ENCODE measurements at places on chromosomes 7 and 10. TPM values are rescaled to one million over a fixed set of nuclear protein-coding genes. Genes with fewer than 3 reads are reported as not detected.
A peak's percentile ranks its signal among the peaks of the same experiment; 100 is the strongest.

DNA sequence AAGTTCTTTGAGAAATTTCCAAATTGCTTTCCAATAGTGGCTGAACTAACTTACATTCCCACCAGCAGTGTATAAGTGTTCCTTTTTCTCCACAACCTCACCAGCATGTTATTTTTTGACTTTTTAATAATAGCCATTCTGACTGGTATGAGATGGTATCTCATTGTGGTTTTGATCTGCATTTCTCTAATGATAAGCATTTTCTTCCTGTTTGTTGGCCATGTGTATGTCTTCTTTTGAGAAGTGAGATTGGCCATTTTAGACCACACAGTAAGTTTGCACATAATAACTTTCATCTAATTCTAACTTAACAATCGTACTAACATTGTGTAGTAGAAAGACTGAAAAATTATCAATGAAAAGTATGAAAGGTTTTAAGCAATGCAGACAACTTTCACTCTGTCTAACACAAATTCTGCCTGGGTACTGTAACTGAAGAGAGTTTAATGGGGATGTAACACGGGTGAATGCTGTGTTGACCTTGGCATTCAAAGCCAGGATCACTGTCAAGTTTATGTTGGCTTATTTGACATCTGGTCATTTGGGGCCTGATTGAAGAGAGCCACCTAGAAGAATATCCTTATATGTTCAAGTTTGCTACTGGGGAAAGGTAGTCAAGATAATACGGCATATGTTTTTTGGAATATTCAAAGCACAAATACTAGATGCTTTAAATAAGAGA, 50.4 kb downstream of the FAM171A1 start:
- H3K27me3 ChIP-seq, result no peaks in the 10 kb centered on the region
- no peak overlapping the region for H3K27ac ChIP-seq
- H3K36me3 ChIP-seq, result no peaks in the 10 kb centered on the region
- H3K4me3 ChIP-seq, result no peak overlapping the region

DNA sequence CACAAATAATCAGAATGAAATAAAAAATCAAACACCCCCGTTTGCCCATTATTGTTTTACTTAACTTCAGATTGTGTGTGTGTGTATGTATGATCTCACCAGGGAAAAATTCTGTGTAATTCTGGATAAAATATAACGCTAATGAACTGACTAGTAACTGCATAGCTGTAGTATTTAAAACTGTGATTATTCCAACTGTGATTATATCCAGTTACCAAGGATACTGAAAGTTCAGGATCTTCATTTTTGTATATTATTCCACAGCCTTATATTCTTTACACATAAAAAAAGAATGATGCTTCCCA, 2.9 kb downstream of the TWIST1 start:
- no peaks in the 10 kb centered on the region for H3K4me1 ChIP-seq
- DNase-seq, result no peak
- peaks cover 8% of the 10 kb centered on the region for H3K27me3 ChIP-seq
- H3K4me3 ChIP-seq, result no peak overlapping the region
- no peaks in the 10 kb centered on the region for H3K36me3 ChIP-seq

- no peak overlapping the region for H3K4me3 ChIP-seq
- H3K27me3 ChIP-seq, result no peaks in the 10 kb centered on the region
- H3K27ac ChIP-seq, result no peak overlapping the region
- H3K36me3 ChIP-seq, result no peaks in the 10 kb centered on the region
These were observed 32.9 kb downstream of the PHTF2 start for GRCh38 chr7:77831481-77831880.

- no peaks in the 10 kb centered on the region for H3K36me3 ChIP-seq
- H3K4me1 ChIP-seq, result no peaks in the 10 kb centered on the region
- no peak overlapping the region for H3K4me3 ChIP-seq
- H3K27ac ChIP-seq, result no peak overlapping the region
These were observed 102.3 kb upstream of the BTBD16 start for GRCh38 chr10:122168598-122169394.

The CNNM1 gene
- 0.16 TPM for total RNA-seq

DNA sequence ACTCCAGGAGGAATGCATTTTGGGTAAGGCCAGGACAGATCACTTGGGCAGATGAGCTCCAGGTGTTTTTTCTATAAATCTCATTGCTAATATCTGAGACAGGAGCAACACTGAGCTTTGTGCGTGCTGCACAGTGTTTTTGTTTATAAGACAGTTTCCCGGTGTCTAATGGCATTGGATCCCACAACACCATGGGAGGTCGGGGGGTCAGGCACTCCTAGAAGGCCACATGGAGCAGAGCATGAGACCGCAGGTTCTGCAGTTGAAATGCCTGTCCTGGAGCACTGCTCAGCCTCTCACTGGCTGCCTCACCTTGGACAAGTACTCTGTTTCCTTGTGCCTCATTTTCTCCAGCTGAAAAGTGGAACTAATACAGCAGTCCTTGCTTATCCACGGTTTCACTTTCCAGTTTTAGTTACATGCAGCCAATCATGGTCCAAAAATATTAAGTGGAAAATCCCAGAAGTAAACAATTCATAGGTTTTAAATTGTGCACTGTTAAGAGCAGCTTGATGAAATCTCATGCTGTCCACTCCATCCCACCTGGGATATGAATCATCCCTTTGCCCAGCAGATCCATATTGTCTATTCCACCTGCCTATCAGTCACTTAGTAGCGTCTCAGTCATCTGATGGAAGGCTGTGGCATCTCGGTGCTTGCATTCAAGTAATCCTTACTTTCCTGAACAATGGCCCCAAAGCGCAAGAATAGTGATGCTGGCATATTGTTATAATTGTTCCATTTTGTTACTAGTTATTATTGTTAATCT, 35.2 kb downstream of the ATXN7L1 start:
- no peaks in the 10 kb centered on the region for H3K36me3 ChIP-seq
- H3K27ac ChIP-seq, result no peak overlapping the region
- H3K27me3 ChIP-seq, result no peaks in the 10 kb centered on the region

GRCh38 chr10:15457382-15457781, 86.3 kb upstream of the FAM171A1 start:
- no peaks in the 10 kb centered on the region for H3K36me3 ChIP-seq
- H3K4me1 ChIP-seq, result peaks cover 6% of the 10 kb centered on the region
- no peak overlapping the region for H3K27ac ChIP-seq
- no peaks in the 10 kb centered on the region for H3K27me3 ChIP-seq
- H3K4me3 ChIP-seq, result no peak overlapping the region
- no peak for DNase-seq

The CFAP70 gene
- 0.86 TPM for total RNA-seq

GRCh38 chr10:131102676-131103075, 208.8 kb downstream of the TCERG1L start:
- DNase-seq, result no peak
- no peak overlapping the region for H3K27ac ChIP-seq
- no peaks in the 10 kb centered on the region for H3K27me3 ChIP-seq
- no peaks in the 10 kb centered on the region for H3K4me1 ChIP-seq

The IFIT5 gene
- 6.2 TPM for total RNA-seq

- peak overlapping the region; percentile 30 for H3K4me3 ChIP-seq
- DNase-seq, result no peak
- H3K27me3 ChIP-seq, result no peaks in the 10 kb centered on the region
These were observed 1.0 kb downstream of the SEPHS1 start for GRCh38 chr10:13347043-13347499.

DNA sequence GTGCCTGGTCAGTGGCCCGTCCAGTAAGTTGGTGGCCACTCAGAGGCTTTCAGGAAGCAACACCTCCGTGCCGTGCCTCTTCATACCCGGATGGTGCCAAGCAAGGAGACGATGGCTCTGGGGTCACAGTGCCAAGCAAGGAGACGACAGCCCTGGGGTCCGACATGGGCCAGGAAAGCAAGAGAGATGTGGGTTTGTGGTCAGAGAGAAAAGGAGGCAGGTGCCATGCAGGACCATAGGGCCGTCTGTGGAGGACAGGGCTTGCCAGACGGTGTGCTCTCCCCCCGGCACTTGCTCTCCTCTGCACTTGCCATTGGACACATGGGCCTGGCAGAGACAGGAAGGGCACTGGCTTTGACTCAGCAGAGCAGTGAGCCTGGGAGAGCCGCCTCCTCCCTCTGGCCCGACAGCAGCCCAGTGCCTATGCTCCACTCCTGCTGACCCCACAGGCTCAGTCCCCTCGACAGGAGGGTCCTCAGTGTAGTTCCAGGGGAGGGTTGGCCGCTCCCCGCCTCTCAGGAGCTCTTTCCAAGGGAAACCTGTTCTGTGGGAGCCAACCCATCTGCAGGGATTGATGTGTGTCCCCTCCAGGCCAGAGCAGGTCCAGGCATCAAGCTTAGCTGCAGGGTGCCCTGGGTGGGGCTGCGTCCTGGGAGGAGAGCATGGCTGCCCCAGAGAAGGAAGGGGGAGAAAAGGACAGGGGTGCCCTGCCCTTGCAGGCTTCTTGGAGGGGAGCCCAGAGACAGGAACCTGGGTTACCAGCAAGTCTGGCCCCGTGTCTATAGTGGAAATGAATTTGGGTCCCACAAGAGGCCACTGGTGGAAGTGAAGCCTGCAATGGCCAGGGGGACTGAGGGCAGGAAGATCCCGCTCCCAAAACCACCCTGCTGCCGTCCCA, 7.6 kb upstream of the CALML5 start:
- H3K4me3 ChIP-seq, result no peak overlapping the region
- no peaks in the 10 kb centered on the region for H3K36me3 ChIP-seq
- H3K27ac ChIP-seq, result no peak overlapping the region
- no peak for DNase-seq

- no peak for DNase-seq
- H3K4me3 ChIP-seq, result no peak overlapping the region
- H3K27ac ChIP-seq, result no peak overlapping the region
- no peaks in the 10 kb centered on the region for H3K36me3 ChIP-seq
- no peaks in the 10 kb centered on the region for H3K27me3 ChIP-seq
- no peaks in the 10 kb centered on the region for H3K4me1 ChIP-seq
These were observed 41.4 kb upstream of the CD36 start for GRCh38 chr7:80596933-80597517.

- H3K36me3 ChIP-seq, result no peaks in the 10 kb centered on the region
- H3K27me3 ChIP-seq, result no peaks in the 10 kb centered on the region
- no peak overlapping the region for H3K27ac ChIP-seq
- no peak for DNase-seq
These were observed 59.6 kb upstream of the TRIL start for GRCh38 chr7:29017713-29018112.

- no peaks in the 10 kb centered on the region for H3K4me1 ChIP-seq
- H3K36me3 ChIP-seq, result no peaks in the 10 kb centered on the region
- no peak overlapping the region for H3K4me3 ChIP-seq
- H3K27me3 ChIP-seq, result no peaks in the 10 kb centered on the region
These were observed 2.6 kb upstream of the OPN4 start for GRCh38 chr10:86651631-86652331.

DNA sequence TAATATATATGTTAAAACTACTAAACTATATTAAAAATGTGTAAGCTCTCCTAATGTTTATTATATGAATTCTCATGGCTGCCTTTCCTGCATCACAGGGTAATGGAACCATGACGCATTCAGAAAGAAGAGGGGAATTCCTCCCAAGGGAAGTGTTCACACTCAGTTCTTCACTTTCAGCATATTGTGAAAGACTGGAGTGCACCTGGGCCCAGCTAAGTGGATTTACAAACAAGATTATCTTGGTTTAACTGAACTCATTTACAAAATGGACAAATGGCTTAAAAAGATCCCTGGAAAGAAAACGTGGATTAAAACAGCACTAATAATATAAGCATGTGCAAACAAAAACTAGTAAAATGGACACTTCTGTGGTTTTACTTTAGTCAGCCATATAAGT, 149.8 kb downstream of the DOCK4 start:
- H3K27me3 ChIP-seq, result no peaks in the 10 kb centered on the region
- no peak overlapping the region for H3K27ac ChIP-seq
- no peaks in the 10 kb centered on the region for H3K36me3 ChIP-seq
- no peak for DNase-seq

- H3K27me3 ChIP-seq, result no peaks in the 10 kb centered on the region
- H3K4me3 ChIP-seq, result no peak overlapping the region
- H3K27ac ChIP-seq, result no peak overlapping the region
- DNase-seq, result no peak
- H3K4me1 ChIP-seq, result no peaks in the 10 kb centered on the region
These were observed 32.6 kb downstream of the LRRTM3 start for GRCh38 chr10:66958466-66958865.

DNA sequence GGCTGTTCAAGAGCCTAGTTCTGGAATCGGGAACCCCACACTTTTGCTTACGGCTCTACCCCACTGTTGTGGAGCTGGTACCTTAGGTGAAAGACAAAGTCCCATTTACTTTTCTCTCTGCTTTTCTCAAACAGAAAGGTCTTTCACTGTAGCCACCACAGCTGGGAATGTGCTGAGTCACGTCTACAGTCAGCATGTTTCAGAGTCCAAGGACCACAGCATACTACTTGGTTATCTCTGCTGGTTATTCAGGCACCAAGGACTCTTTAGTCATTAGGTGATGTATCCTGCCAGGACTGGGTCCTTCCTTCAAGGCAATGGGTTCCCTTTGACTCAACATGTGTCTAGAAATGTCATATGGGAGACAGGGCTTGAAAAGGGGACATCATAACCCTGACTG, 266.8 kb upstream of the STEAP1 start:
- DNase-seq, result no peak
- no peak overlapping the region for H3K4me3 ChIP-seq
- no peaks in the 10 kb centered on the region for H3K27me3 ChIP-seq
- H3K4me1 ChIP-seq, result no peaks in the 10 kb centered on the region
- no peak overlapping the region for H3K27ac ChIP-seq

The RAPGEF5 gene
- total RNA-seq, result 0.50 TPM

- H3K4me3 ChIP-seq, result no peak overlapping the region
- H3K27ac ChIP-seq, result no peak overlapping the region
- H3K36me3 ChIP-seq, result no peaks in the 10 kb centered on the region
- no peak for DNase-seq
- no peaks in the 10 kb centered on the region for H3K27me3 ChIP-seq
These were observed 209.9 kb downstream of the CRPPA start for GRCh38 chr7:16211402-16211925.

The MCM10 gene
- total RNA-seq, result 71.3 TPM

DNA sequence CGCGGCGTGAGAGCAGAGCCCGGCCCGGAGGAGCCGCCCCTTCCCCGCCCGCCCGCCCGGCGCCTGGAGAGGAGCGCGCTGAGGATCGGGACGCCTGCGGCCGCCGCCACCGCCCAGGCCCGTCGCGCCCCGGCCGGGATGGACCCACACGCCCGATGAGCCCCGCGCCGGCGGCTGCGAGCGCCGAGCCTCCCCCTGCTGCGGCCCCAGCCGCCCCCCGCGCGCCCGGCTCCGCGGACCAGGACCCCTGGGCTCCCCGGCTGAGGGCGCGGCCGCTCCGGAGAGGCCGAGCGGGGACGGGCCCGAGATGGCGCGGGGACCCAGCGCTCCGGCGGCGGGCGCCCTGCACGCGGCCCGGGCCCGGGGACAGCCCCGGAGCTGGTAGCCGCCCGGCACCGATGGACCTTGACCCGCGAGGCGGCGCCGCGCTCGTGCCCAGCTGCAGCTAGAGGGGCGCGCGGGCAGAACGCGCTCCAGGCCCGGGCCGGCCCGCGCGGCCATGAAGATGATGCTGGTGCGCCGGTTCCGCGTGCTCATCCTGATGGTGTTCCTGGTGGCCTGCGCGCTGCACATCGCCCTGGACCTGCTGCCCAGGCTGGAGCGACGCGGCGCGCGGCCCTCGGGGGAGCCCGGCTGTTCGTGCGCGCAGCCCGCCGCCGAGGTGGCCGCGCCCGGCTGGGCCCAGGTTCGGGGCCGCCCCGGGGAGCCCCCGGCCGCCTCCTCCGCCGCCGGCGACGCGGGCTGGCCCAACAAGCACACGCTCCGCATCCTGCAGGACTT, 520 bp downstream of the FAM20C start:
- no peak overlapping the region for H3K4me3 ChIP-seq
- H3K4me1 ChIP-seq, result peaks cover 3% of the 10 kb centered on the region
- H3K27me3 ChIP-seq, result peaks cover 11% of the 10 kb centered on the region
- no peak for DNase-seq
- no peaks in the 10 kb centered on the region for H3K36me3 ChIP-seq
- H3K27ac ChIP-seq, result no peak overlapping the region

The ANKRD61 gene
- 0.24 TPM for total RNA-seq
